Fibroblast of skin of scalp (primary cell): ENCODE measurements at places on chromosomes 5 and 9.
A peak's percentile ranks its signal among the peaks of the same experiment; 100 is the strongest.

DNA sequence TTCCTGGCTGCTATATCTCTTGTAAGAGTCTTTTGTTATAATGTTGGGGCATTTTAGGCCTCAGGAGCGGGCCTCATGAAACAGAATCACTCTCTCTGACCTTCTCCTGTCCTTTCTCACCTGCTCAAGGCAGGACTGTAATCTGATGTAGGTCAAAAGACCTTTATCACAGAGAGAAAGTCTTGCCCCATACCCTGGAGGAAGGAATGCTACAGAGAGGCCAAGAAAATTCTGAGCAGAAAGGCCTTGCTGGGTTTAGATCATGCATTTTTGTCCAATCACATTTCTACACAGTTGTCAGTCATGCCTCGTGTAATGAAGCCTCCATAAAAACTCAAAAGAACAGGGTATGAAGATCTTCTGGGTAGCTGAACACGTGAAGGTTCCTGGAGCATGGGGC, 45.2 kb upstream of the TBC1D2 start:
- DNase-seq, result no peak

- no peak for DNase-seq
Observed at GRCh38 chr5:78339617-78340436, 20.6 kb upstream of the SCAMP1 start.

DNA sequence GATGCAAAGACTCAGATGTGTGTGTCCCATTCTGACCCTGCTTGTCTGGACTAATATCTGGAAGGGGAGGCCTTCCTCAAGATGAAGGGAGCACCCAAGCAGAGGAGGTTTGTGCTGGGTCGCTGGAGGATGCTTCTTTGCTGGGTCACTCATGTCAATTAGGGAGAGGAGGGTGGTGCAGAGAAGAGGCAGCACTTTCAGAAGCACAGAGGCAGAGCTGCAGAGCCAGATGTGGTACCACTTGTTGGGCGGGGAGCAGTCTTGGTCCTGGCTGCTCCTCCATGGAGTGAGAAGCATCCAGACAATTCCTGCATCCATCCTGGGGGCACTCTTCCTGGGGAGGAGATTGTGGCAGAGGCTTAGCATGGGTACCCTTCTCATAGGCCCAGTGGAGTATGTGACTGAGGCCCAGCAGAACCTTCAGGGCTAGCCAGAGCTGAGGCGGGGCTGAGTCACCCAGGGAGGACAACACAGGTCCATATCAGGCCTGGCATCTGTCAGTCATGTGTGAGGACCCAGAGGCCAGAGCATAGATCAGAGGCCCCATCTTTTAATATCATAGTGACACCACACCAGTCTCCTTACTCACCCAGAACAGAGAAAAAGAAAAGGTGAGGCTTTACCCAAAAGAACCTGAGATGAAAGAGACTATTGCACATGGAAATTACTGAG, 59.8 kb downstream of the TNFSF15 start:
- no peak for DNase-seq

GRCh38 chr9:136978073-136978864, 965 bp downstream of the PTGDS start:
- DNase-seq, result peak; percentile 65

DNA sequence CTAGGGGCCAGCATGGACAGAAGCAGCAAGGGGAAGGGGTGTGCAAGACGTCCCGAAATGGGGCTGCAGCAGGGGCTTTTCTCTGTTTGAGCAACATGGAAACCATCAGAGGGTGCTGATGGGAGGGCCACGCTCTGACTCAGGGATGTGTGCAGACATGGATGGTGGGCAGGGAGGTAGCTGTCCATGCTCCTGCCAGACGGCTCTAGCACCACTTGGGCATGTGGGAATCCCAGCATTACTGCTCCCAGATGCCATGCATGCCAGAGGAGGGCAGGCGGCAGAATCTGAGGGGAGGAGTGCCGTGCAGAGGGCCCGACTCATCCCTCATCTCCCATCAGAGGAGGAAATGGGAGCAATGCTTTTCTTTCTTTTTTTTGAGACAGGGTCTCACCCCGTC, 45.6 kb upstream of the SLC25A51 start:
- peak; percentile 65 for DNase-seq

GRCh38 chr5:386432-387341, 56.3 kb upstream of the EXOC3 start:
- DNase-seq, result peak; percentile 61

DNA sequence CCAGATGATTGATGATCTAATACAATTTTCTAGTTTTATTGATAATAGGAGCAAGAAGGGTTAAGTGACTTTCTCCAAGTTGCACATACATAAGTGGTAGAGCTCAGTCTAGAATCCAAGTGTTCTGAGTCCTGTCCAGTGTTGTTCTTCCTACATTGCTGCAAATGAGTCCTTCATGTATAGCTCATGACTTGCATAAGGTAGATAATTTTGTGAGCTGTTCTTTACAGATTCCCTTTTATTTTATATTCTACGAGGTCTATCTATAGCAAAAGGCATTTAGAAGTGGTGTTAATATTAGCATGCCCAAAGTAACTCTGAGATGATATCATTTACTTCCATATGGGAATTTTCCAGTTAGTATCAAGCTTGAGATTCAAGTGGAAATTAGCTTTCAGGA, 20.0 kb downstream of the MRPS30 start:
- DNase-seq, result no peak

DNA sequence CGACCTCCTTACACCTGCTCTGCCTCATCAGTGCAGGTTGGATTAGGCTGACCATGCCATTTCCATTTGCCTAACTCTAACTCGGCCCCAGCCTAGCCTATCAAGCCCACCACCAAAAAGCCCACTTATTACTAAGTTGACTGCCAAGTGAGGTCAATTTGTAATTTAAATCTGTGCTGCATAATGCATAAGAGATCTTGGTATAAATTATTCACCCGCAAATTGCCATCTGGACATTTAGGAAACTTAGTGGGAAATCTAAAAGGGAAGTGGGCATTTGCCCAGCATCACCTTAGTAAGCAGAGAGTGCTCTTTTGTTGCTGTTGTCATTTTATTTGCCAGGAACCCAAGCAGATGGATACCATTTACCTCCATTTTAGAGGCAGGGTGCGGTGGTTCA, 143.0 kb downstream of the SPOCK1 start:
- DNase-seq, result no peak

- no peak for DNase-seq
Observed at GRCh38 chr5:119404033-119404432, 48.2 kb downstream of the TNFAIP8 start.
